ENCODE measurements at places on chromosomes 4 and X.
A peak's percentile ranks its signal among the peaks of the same experiment; 100 is the strongest.

DNA sequence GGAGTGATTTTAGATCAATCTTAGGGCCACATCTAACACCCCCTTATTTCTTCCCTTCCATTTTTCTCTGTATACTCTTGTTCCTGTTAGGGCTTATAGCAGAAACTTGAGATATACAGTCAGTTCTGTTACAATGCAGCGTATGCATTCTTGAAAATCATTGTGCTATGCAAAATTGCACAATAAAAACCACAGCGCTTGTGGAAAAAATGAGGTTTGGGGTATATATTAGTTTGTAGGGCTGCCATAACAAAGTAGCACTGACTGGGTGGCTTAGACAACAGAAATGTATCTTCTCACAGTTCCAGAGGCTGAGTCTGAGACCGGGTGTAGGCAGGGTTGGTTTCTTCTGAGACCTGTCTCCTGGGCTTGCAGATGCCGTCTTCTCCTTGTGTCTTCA is 59.0 kb downstream of the WWC2 start:
- peak; percentile 90 for DNase-seq

DNA sequence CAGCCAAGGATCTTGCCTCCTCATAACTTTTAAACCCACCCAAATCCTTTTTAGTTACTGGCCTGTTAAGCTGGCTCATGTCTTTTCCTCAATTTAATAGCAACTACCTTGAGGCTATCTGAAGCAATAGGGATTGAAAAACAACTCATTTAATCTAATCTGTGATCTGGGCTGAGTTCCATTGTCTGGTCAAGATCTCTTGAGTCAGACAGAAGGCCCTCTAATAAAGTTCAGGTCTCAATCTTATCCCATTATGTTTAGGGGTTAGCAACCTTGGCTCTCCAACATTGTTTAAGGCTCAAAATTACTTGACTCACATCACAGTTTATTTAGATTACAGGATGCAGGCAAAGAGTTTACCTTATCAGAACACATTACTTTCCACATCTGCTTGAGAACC is 436.1 kb downstream of the ANKRD50 start:
- peak; percentile 24 for DNase-seq

DNA sequence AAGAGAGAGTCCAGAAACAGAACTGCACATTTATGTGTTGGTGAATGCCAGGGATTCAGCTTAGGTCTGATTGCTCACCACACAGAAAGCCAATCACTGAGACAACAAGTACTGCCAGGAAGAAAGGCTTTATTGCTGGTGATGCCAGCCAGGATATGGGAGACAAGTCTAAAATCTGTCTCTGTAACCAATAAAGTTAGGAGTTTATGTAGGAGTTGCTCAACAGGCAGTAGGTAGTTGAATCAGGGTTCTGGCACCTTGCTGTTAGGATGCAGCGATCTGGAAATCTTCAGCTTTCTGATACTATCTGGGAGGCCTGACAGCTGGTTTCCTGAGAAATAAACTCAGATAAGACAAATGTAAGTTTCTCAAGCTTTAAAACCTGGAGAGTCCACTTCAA is 120.2 kb upstream of the ENPP6 start:
- no peak for DNase-seq

GRCh38 chrX:103414561-103414960 is 38.2 kb downstream of the BEX3 start:
- DNase-seq: no peak

- DNase-seq: no peak
Observed at GRCh38 chr4:6772223-6772928, 10.2 kb upstream of the KIAA0232 start.

DNA sequence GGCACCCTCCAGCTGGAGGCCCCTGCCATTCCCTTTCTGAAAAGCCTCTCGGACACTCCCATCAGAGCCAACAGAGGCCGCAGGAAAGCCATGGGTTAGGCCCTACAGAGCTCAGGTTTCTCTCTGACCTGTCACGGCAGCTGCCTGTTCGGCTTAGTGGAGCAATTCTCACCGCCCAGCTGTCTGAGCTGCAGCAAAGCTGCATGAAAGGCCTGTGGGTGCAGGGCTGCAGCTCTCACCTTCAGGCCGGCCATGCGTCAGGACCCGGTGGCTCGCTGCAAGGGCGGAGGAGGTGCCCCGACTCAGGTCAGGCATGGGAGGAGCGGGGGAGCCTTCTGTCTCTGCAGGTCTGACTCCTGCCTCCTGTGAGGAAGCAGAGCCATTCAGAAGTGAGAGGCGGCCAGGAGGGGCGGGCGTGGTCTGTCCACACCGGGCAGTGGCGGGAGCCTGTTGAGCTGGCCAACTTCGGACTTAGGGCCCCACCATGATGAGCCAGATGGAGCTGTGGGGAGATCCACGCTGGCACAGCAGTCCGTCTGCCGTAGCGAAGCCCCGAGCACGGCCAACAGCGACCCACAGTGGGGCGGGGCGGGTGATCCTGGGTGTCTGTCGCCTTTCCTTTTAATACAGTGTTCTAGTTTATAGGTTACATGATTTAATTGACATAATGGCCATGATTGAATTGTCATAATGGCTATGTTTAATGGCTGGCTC is 23.4 kb downstream of the PDE6B start:
- DNase-seq: no peak

GRCh38 chr4:53786632-53787031 is 195.3 kb upstream of the LNX1 start:
- DNase-seq: peak; percentile 93

DNA sequence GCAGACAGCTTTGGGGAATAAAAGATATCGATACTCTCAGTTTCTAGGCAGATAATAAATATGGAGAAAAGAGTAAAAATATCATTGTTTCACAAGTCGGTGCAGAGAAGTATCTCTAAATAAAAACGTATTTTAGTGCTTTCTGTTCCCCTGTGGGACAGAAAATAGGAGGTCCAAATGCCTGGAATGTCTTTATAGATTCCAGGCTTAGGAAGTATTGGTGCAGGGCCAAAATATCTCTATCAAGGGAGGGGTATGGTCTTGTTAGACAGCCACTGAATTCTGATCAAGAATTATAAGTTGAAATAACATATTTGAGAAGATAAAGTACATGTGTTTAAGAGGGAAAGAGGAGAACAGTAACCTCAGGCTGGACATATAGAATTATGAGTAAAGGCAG is 596.4 kb downstream of the PCDH18 start:
- DNase-seq: no peak

DNA sequence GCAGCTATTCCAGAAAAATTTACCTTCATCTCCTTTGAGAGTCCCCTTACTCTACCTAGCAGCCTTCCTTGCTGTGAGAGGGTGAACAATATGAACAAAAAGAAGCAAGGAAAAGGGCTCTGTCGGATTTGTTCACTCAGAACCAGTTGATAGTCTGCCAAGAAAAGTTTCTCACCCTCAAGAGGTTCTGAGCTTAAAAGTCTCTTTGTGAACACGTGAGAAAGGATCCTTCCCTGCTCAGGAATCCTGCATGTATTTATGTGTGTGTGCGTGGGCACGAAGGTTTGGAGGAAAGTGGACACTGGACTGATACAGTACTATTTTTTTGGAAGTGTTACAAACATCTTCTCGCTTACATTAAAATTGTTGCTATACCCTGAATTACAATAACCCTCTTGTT is 178.6 kb upstream of the JADE1 start:
- DNase-seq: peak; percentile 35

DNA sequence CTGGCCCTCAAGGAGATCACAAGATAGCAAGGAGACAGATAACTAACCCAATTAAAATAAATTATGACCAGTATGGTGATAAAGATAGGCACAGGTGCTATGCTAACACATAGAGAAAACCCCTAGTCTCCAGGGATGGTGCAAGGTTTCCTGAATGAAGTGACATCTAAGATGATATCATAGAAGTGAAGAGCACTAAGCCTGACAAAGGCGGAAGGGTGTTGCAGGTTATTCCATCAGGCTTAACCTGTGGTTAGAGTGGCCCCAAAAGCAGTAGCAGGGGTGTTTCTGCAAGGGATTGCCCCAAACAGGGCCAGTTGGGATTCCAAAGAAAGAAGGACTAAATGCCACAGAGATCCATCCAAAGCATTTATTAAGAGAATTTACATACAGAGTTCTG is 249.2 kb downstream of the IDS start:
- no peak for DNase-seq

DNA sequence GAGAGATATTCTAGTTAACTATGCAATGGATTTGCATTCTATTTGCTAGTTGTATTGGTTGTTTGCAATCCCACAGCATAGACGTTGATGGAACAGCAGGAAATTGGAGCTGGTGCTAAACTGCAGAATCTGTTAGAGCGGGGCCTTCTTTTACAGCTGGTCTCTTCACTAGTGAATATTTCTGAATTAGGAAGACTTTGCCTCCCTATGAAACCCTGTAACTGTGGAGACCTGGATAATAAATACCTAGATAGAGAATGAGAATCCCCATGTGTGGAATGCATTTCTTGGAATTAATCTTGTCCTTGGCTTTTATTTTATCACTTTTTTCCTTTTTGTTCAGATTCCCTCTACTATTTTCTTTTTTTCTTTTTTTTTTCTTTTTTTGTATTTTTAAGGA is 109.7 kb downstream of the SHROOM3 start:
- no peak for DNase-seq

GRCh38 chr4:128284317-128284716 is 3.3 kb downstream of the PGRMC2 start:
- no peak for DNase-seq

- DNase-seq: no peak
Observed at GRCh38 chr4:14303856-14304255, 676.3 kb upstream of the BOD1L1 start.

GRCh38 chr4:107809210-107809609 is 15.5 kb upstream of the SGMS2 start:
- no peak for DNase-seq

DNA sequence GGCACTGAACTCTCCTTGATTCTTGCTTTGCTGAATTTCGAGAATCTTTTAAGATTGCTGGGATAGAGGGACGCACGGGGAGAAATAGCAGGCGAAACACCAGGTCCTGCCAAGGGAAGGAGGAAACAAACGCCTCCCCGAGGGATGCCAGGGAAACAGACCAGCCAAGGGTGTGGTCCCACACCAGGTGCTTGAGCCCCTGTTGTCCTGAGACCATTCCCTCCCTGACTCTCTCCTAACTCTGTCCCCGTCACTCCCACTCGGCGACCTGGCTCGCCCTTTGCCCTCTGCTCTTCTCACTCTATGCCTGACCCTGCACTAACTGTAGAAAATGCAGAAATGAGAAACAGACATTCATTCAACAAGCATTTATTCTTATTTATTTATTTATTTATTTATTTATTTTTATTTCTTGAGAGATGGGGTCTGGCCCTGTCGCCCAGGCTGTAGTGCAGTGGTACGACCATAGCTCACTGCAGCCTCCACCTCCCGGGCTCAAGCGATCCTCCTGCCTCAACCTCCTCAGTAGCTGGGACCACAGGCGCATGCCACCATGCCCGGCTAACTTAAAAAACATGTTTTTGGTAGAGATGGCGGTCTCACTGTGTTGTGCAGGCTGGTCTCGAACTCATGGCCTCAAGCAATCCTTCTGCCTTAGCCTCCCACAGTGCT is 16.2 kb downstream of the CTAG1B start:
- DNase-seq: no peak

- DNase-seq: no peak
Observed at GRCh38 chr4:3802571-3803474, 36.6 kb downstream of the ADRA2C start.

DNA sequence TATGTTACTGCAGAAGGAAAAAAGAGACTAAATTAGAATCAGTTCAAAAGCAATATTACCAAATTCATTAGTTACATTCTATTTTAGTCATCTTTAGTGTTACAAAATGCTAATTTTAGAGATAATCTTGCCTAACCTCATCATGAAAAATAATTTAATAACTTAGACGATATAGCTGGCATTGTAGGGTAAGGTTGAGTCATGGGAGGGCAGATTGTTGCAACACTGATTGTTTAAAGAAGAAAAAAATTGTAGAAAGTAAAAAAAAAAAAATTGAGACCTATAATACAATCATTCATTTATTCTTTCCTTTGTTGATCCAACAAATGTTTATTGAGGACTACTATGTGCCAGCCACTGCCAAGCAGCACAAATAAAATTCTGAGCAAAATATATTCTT is 330.9 kb downstream of the GBA3 start:
- DNase-seq: no peak

DNA sequence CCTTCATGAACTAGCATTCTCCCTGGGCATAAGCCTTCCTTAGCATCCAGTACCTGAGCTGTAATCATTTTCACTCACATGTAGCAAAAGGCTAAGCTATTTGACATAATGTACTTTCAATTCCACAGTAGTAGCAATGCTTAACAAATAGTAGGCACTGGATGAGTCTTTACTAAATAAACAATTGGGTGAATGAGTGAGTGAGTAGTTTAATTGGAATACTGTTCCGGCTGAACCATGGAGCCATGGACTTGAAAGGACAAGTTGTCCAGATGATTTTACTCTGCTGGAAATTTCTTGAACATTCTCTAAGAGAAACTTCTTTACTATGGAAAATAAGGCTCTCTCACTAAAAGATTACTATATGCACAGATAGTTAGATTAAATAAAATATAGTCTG is 159.3 kb downstream of the FAM47B start:
- DNase-seq: peak; percentile 28

DNA sequence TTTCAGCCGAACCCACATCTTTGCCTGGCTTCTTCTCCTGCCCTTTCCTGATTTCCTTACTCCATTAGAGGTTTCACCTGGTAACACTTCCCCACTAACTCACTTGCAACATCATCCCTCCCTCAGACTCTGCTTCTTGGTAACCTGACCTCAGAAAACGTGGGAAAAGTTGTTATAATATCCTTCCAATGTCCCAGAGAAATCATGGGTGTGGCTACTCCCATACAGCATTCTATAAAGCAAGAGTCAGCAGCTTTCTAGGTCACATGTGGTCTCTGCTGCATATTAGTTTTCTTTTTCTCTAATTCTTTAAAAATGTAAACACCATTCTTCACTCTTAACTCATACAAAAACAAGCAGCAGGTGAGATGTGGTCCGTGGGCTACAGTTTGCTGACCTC is 283.1 kb upstream of the MAOA start:
- DNase-seq: no peak

- DNase-seq: no peak
Observed at GRCh38 chrX:13764765-13765164, 30.2 kb downstream of the OFD1 start.

GRCh38 chr4:108646706-108647105 is 3.7 kb upstream of the OSTC start:
- no peak for DNase-seq

DNA sequence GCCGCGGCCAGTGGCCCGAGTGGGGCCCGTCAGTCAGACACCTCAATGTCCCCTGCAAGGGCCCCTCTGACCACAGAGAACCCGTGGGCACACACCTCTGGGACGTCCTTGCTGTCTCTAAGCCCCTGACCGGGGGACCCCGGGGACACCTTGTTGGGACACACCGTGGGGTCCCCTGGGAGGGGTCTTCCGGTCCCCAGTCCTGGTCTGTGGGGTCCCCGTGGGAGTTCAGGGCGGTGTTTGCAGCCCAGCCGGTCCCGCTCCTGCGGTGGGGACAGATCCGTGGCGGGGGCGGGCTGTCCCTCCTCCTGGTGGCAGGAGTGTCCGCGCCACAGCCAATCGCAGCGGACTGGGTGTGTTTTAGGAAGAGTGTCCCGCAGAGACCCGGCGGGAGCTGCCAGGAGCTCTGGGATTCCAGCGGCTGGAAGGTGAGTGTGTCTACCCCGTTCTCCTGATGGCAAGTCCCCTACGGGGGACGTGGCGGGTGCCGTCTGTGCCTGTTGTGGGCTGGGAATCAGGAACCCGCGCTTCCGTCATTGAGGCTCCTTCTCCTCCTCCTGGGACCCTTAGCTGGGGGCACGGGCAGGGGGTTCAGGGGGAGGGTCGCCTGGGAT is 5.1 kb upstream of the PLCXD1 start:
- peak; percentile 37 for DNase-seq

- no peak for DNase-seq
Observed at GRCh38 chr4:148192526-148192925, 249.7 kb downstream of the NR3C2 start.
